Kidney (tissue), 22 donors: ENCODE measurements at places on chromosomes 6 and 20. TPM values are rescaled to one million over a fixed set of nuclear protein-coding genes. Genes with fewer than 3 reads are reported as not detected.

DNA sequence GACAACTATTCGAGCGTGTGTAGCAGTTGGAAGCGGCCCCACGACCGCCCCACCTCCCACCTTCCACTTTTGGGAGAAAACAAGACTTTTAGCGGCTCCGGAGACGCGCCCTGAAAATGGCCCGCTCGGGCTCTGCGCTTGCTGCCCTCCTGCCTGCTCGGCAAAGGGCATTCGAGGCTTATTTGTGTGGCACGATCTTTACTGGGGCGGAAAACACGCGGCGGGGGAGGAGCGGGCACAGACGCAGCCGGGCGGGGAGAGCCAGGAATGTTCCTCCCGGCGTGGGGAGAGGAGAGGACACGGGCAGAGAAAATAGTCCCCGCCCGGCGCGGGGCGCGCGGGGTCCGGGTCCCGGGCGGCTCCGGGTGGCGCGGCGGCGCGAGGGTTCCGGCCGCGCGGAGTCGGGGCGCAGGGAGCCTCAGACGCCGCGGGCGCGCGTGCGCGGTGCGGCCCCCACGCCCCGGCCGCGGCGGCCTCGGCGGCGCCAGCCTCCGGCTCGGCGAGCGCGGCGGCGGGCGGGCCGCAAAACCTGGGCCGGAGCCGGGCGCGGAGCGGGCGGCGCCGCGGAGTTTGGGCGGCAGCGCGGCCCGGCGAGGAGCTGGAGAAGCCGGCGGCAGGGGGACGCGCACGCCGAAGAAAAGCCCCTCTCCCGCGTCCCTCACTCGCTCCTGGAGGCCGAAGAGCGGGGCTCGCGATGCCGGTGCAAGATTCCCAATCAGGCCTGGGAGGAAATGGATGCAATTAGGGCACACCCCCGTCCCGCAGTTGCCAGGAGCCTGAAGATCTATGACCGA lies 90.0 kb upstream of the ARID1B start:
- DNase-seq = peak; percentile 95

DNA sequence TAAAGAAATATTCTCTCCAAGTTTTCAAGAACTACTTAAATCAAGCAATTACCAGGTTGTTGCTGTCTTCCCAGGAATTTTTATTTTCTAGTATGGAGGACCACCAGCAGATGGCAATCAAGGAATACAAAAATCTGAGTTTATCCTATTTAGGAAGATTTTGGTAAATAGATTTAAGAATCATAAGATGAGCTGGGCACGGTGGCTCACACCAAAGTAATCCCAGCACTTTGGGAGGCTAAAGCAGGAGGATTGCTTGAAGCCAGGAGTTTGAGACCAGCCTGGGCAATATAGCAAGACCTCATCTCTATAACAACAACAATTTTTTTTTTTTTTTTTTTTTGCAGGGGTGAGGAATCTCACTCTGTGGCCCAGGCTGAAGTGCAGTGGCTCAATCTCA lies 19.3 kb upstream of the SEC63 start:
- DNase-seq = peak; percentile 71

- DNase-seq = peak; percentile 22
Observed at GRCh38 chr6:33173535-33174180, 18.6 kb downstream of the COL11A2 start.

DNA sequence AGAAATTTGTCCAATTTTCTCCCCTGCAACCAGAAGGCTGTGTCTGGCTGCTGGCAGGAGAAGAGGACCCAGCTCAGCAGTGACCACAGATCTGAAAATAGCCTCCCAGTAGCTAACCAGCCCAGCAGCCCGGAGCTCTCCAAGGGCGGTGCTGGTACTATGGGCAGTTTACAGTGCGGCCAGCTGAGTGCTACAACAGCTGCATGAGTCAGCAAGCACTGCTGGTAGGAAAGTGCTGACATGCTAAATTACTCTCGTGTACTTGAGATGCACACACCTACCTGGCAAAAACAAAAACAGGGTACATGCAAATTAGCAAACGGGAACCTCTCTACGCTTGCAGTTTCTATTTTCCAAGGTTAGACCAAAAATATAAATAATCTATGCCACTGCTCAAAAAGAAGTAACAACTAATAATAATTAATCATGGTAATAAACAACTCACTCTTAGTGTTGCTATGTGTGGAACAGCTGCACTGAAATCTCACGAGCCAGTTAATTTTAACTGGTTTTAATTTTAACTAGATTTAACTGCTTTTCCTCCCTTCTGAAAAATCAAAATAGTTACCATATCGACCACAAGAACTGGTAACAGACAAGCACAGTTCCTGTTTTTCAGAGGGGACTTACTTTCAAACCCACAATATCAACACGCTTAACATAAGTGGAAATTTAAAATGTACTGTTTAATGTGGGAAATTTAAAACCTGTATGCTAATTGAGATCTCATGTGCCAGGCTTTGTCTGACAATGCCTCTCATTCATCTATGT lies 10.8 kb downstream of the BACH2 start:
- peak; percentile 91 for DNase-seq

SLC16A10 gene
- total RNA-seq = 3.7 TPM

TGM3 gene
- total RNA-seq = 0.13 TPM
